ENCODE measurements at places on chromosomes 4 and X.

DNA sequence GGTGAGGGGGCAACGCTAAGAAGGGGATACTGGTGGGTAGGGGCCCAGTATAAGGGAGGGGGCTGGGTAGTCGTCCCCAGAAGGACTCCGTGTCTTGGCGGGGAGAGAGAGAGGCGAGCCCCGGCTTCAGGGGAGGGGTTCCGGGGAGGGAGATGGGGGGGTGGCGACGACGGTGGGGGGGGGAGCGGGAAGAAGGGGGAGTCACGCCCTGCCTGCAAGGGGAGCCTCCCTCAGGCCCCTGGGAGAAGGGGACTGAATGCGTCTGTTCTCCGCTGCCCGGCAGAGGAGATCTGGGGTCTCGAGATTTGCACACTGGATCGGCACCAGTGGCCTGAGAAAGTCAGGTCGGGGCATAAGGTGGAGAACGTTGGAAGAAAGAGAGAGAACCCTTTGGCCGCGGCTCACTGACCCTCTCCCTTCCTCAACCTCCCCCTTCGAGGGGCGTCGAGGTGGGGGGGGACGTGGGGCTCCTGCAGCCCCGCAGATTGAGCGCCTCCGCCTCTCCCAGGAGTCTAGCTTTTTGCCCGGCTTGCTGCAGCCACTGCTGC is 609 bp upstream of the BCORL1 start:
- DNase-seq, result no peak

- no peak for DNase-seq
Measured at GRCh38 chr4:33054656-33055196, 2334.6 kb downstream of the PCDH7 start.

- DNase-seq, result no peak
Measured at GRCh38 chrX:15202454-15203177, 67.3 kb downstream of the ASB9 start.

DNA sequence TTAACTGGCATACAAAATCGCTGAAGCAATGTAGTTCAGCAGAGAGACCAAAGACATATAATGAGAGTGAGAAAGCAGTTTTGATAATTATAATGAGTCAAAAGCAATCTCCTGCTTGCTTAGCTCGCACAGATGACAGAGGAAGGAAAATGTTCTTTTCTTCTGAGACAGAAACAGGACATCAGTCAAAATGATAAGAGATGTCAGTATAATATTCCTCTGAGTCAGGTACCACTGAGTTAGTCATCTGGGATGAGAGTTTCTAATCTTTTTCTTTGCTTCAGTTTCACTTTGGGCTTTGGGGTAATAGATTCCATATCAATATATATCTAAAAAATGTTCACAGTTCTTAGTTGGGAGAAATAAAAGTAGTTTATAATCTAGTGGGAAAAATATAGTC is 387.2 kb downstream of the PCDH7 start:
- no peak for DNase-seq

- DNase-seq, result peak; percentile 29
Measured at GRCh38 chrX:46408553-46409407, 136.4 kb downstream of the ZNF674 start.

- no peak for DNase-seq
Measured at GRCh38 chrX:3348191-3348590, 1.7 kb upstream of the MXRA5 start.

- no peak for DNase-seq
Measured at GRCh38 chr4:38610521-38610920, 53.5 kb upstream of the KLF3 start.

DNA sequence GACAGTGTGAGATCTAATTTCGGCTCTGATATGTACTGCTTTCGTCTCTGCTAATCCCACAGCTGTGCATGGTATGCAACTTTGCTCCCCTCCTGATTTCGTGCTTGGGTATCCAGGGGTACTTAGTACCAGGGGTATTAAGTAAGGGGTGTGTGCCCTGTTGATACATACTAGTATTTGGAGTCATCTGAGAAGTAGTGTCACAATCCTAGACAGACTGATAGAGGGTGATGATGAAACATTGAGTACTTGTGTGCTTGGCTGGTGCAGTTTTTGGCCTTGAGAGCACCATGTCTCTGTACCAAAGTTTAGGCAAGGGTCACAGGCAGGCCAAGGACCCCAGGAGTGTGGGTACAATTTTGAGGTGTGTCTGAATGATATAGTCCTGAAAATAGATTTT is 10.9 kb downstream of the GPAT3 start:
- no peak for DNase-seq

GRCh38 chrX:4876268-4876667 is 1162.8 kb upstream of the PRKX start:
- no peak for DNase-seq

DNA sequence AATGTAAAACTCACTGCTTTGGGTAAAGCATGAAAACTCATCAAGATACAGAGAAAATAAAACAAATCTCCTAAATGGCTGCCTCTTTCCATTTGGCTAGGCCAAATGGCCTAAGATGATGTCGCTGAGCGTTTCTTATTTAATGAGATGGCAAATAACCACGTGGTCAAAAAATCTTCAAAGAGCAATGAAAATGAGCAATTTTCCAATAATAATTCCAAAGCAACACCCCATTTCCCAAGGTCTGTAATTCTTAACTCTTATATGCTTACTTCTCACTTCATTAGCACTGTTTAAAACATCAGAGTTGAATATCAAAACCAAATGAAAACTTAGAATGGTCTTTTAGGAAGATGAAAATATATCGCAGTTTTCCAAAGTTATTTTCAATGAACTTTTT is 222.3 kb upstream of the MID1 start:
- no peak for DNase-seq

GRCh38 chr4:87045234-87045558 is 110.4 kb downstream of the AFF1 start:
- DNase-seq, result no peak

GRCh38 chr4:123443401-123444289 is 47.0 kb downstream of the SPRY1 start:
- DNase-seq, result no peak

GRCh38 chr4:181416966-181417365 is 826.2 kb upstream of the TENM3 start:
- DNase-seq, result no peak

Measured in activated T-helper 1 cell treated with anti-CD3 and anti-CD28 coated beads, Interleukin-2, amount 50 U/mL, for 16 hours (primary cell).